Inflammatory macrophage treated with lipopolysaccharide for 1 hour (primary cell): ENCODE measurements at places on chromosomes 7 and 10.

- no peak for DNase-seq
These were observed 80.7 kb upstream of the PDGFA start for GRCh38 chr7:600149-601035.

DNA sequence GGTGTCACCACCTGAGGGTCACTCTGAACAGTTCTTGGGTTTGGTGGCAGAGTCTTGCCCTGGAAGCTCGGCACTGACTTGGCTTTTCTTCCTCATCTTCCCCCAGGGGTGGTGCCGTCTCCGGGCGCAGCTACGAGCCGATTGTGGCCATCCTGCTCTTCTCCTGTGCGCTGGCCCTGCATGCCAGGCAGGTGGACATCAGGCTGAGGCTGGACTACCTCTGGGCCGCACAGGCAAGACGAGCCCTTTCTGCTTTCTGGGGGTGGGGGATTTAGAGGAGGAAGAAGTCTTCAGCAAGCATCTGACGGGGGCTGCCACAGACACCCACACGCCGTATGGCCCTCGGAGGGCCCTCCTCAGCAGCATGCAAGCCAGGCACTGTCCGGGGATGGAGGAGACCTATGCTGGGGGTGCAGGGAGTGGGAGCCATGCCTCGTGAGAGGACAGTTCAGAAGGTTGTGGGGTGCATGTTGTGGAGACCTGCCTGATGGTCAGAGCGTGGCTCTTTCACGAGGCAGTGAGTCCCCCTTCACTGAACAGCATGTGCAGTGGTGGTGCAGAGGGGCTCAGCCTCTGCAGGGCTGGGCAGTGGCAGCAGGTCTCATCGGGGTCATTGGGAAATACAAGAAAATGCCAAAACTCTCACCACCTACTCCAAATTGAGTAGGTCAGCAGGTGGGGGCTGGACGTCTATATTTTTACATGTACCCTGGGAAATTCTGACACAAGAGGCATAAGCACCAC lies 112.4 kb downstream of the ADCY1 start:
- DNase-seq: no peak

DNA sequence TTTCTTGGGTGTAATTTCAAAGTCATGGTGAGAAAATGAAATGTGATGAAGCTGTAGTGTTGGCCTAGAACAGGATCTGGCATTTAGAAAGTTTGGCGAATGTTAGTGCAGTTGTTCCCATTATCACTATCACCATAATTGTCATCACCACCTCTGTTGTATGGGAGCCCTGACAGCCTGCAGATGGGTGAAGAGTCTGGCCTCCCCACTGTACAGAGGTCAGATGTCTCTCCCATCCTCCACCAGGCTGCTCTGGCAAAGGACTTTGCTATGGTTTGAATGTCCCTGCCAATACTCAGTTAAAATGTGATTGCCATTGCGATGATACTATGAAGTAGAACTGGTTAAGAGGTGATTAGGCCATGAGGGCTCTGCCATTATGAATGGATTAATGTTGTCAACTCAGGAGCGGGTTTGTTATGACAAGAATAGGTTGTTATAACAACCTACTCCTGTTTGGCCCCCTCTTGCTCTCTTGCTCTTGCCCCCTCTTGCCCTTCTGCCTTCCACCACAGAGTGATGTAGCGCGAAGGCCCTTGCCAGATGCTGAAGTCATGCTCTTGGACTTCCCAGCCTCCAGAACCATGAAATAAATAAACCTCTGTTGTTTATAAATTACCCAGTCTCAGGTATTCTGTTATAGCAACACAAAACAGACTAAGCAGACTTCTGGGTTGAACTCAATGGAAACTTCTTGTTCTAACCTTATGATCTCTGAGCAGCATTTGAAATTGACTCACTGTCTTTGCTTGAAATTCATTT lies 90.0 kb downstream of the GRK5 start:
- DNase-seq: no peak

DNA sequence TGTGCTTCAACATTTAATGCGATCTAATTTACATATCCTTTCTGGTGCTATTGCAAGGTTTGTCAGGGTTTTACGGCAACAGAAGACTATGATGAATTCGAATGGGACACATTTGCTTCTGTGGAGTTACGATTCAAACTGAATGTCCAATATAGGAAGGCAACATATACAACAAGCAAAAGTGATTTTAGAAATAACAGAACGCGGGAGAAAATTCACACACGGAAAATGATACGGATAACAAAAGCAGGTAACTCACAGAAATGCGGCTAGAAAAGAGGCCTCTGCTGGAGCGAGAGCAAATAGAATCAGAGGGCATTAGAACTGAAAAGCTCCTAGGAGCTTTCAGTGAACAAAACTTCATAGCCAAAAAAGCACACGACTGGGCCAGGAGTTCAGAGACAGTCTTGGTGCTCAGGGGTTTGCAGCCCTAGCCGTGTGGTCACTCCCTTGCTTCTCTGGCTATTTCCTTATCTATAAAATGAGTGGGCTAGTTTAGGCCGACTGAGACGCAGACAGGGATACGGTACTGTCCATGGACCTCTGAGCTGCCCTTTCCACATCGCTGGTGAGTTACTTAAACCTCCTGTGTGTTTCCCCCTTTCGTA lies 557 bp upstream of the TAX1BP1 start:
- DNase-seq: peak; percentile 10

DNA sequence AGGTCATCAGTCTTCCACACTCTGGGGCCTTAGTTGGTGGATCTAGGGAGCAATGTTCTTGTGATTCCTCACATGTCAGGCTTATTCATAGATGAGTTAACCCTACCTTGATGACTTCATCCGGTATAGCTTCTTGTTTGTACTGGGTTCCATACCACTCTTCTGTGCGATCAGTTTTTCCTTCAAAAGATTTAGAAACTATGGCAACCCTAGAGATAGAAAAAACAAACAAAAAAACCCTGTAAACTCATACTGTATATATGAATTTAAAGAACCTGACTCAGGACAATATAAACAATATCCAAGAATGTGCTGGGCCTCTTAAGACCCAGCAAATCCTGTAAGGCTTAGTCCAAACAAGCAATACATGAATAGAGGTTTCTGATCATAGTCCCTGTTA lies 83.5 kb downstream of the IDE start:
- DNase-seq: no peak

DNA sequence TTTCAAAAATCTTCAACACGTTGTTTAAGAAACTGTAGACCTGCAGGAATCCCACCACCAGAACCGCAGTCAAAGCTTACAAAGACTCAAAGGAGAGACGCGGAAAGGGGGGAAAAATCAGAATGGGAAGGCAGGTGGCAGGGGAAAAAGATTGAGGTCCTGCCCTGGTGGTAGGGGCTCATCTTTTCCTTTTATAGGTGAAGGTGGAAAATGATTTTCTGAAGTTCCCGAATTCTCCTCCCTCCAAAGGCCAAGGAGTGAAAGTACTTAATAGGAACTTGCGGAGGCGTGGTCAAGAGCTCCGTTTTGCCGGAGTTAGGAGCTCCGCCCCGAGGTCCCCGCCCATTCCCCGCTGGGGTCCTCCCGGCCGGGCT lies 724 bp downstream of the BBIP1 start:
- peak; percentile 97 for DNase-seq

DNA sequence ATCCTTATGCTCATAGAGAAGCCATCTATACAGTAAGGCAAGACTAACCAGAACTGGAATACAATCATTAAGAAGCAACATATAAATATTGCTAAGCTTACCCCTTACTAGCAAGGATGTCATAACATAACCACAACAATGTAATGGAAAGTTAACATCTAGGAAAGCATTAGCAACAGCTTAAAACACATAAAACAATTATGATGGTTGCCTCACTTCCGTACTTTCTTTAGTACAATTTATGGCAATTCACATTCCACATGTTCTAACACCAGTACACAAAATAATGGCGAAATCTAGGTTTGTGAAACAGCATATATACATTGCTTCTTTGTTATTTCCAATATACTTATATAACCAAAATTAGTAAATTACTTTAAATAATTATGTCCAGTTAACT lies 195.0 kb downstream of the AHR start:
- DNase-seq: no peak

DNA sequence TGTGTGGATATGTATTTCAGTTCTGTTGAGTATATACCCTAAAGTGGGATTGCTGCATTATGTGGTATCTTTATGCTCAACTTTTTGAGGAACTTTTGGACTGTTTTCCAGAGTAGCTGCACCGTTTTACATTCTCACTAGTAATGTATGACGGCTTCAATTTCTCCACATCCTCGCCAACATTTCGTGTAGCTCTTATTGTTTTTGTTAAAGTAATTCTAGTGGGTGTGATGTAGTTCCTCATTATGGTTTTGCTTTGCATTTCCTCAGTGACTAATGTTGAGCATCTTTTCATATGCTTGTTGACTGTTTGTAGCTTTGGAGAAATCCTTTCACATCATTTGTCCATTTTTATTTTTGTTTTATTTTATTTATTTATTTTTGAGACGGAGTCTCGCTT lies 4.5 kb downstream of the STMP1 start:
- DNase-seq: peak; percentile 82

- DNase-seq: no peak
These were observed 54.3 kb upstream of the AKR1E2 start for GRCh38 chr10:4771554-4772201.

GRCh38 chr10:74174521-74174920 lies 23.5 kb downstream of the ADK start:
- no peak for DNase-seq

- DNase-seq: peak; percentile 53
These were observed 7.2 kb upstream of the PGAM2 start for GRCh38 chr7:44072364-44073231.

DNA sequence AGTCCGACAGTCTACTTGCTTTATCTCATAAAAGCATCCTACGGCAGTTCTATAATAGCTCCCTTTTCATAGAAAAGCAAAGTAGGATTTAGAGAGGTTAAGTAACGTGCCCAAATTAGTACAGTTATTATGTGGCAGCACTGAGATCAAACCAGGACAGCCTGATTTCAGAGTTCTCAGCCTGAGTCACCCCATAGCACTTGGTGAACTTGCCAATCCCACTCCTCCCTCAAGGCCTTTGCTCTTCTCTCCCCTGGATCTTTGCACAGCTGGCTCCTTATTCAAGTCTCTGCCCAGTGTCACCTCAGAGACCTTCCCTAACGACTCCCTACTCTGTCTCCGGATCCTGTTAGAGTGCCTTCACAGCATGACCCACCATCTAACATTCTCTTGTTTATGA lies 438.0 kb upstream of the NFE2L3 start:
- DNase-seq: no peak

GRCh38 chr7:80128918-80129317 lies 5.7 kb upstream of the GNAI1 start:
- peak; percentile 20 for DNase-seq

GRCh38 chr10:113414543-113414942 lies 138.3 kb upstream of the HABP2 start:
- DNase-seq: no peak

DNA sequence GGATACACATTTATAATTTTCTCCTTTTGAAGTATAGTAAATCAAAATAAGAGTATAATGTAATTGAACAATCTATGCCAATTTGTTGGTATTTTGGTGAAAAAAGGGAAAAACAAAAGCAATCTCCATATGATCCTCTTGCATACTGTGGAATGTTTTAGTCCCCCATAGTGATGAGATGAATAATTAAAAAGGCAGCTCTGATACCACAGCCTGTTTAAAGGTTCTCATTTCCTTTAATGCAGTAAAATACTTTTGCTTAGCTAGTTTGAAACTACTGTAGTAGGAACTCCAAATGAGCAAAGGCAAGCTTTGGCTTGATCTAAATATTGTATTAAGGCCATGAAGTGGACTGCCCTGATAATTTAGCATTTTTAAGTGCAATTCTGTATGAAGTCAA lies 77.6 kb downstream of the VTI1A start:
- no peak for DNase-seq

DNA sequence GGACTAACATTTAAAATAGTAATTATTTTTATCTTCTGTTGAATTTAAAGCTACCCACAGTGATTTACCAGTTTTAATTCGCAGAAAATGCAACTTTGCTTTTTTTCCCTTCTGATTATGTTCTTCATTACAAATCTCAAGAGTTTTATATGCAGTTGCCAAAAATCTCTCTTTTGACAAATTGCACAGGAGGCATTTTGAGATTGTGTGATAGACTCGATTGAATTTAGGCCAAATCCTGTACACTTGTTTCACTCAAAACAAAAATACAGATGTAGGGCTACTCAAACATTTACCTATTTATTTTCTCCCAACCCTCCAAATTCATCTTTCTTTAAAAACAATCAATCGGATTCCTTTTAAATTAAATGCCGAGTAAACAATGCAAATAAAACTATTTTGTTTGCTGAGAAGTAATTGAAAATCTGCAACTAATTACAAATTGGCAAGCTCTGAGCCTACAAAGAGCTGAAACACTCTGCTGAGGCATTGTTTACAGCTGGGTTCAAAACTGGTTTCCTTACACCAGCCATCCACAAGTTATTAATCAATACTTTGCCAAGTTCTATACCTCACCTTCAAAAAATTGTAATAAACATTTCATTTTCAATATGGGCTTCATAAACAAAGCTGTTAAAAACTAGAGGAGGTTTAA lies 214.9 kb upstream of the TCF7L2 start:
- DNase-seq: no peak

DNA sequence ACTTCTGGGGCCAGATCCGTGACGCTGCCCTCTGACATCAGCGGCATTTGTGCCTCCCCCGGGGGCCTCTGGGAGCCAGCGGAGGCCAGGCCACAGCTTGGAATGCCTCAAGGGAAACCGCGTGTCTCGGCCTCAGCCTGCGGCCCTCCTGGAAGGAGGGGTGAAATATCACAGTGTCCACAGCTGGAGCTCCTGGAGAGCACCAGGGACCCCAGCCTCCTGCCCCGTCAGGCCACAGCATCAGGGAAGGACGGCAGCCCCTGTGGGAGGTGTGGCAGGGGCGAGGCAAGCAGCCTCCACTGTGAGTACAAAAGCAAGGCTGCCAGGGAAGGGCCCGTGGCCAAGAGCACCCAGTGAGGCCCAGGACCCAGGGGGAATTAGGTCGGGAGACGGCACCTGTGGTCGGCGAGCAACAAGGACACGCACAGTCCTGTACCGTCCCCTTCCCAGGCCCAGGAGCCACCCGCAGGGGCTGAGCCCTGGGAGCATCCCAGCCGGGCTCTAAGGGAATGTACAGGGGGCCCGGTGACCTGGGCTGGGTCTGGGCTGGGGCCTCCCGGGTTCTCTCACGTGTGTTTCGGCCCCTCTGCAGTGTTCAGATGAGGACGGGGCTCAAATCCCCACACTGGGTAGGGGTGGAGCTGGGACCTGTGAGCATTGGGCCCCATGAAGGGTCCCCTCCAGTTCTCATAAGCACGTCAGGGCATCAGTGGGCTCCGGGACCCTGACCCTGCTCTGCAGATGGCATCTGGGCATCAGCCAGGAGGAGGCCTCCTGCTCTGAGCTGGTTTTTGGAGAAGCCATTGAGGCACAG lies 18.7 kb upstream of the KNDC1 start:
- DNase-seq: no peak

- DNase-seq: no peak
These were observed 34.0 kb downstream of the CYTH3 start for GRCh38 chr7:6238309-6238925.
